ENCODE measurements at places on chromosomes 16 and 17.

DNA sequence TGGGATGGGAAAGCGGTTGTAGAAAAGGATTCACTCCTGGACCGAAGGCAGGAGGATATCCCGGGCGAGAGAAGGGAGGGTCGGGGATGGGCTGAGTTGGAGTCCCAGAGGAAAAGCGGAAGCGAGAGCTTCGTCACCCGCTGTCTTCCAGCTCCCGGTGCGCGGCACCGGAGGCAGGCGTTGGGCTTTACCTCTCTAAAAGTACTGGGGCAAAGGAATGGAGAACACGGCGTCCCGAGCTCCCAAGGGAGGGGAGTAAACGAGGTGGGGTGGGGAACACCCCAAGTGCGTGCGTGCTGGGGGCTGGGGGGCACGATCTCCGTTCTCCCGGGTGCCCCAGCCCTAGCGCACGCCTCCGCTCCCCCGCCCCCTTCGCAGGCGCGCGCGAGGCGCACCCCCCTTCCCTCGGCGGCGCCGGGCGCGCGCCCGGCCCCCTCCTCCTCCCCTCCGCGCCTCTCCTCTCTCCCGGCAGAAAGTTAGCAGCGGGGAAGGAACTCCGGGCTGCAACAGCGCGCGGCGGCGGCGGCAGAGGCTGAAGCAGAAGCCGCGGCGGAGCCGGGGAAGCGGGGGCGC, at the start of gene HS3ST4:
Gene HS3ST4 (plus strand): TSS at position 441 of the 573 bp plus-strand sequence.
- no peak for DNase-seq

DNA sequence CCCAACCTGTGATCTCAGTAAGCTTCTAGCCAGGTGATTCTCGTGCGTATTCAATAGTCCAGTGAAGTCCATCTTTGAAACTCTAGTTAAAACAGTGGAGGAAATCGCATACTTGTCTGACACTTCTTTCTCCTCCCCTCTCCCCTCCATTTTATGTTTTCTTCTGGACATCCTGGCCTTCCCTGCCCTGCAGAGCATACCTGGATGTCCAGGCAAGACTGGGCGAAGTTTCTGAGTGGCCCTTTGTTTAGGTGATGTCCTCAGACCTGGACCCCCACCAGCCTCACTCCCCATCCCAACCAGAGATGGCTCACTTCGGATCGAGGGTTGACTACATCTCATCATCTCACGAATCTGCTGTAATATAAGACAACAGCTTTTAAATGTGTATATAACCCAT, 65.7 kb downstream of the CCDC182 start:
- no peak for DNase-seq

DNA sequence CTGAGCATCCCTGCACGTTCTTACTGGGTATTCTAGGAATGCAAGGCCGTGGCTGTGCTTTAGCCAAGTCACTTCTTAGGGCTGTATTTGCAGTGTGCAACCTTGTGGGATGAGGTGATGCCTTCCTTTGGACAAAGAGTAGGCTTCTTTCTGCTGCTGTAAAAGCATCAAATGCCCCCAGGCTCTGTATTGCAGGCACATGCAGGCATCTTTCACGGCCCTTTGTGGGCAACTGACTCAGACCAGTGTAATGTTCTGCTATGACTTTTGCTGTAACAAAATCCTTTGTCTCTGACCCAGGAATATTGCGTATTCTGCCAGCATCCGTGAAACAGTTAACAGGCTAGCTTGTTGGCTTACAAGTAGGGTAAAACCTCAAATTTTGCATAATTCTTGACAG, 30.9 kb upstream of the GCSH start:
- DNase-seq = no peak

DNA sequence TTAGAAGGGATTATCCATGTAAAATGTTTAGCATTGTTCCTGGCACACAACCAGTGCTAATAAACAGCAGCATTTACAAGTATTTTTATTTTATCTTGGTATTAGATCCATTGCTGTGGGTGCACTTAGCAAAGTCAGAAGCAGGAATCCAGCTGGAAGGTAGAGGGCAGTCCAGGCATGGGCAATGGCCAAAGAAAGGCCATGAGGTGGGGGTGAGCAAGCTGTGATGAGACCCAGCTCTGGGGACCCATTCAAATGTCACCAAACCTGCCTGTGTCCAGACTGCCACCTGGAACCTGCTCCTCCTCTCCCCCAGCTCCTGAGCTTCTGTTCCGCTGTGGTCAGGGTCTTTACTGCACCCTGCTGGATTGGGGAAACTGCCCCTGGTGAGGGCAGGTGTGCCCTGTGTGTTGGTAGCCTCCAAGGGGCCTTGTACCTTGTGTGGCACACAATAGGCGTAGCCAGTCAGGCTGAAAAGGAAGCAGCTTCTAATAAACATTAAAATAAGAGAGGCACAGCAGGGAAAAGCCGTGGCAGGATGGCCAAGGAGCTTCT, 118.0 kb upstream of the CRHR1 start:
- no peak for DNase-seq
